NCI-H510A (cell line): ENCODE measurements at places on chromosomes 1 and 21.

GRCh38 chr1:28899267-28899666 lies 15.1 kb upstream of the EPB41 start:
- DNase-seq, result no peak

DNA sequence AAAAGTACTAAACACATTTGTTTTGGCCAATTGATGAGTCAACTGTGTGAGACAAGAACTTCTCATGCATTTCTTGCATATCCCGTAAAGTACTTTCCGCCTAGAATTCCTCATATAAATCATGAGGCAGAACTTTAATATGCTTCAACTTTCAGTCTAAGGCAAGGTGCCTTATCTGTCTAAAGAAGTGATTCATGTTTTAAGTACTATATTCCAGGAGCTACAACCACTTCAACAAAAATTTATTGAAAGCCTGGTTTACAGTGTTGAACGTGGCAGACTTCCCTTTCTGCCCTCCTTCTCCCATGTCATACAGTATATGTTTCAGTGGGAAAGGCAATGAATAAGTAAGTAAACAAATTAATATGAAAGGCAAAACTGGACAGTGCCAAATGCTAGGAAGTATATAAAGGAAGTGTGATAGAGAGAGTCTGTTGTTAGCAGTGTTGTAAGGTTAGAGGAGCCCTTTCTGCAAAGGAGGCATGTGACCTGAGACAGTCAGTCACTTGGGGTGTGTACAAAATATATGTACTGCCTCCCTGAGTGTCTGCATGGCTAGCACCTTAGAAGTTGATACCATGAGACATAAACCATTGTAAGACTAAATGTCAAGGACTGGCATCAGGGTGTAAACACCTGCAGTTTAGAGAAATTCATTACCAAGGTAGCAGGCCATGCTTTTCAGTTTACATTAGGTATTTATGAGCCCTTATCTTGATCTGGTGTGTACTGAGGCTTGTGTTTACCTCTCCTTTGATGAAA lies 362.2 kb downstream of the SRGAP2C start:
- DNase-seq, result no peak

DNA sequence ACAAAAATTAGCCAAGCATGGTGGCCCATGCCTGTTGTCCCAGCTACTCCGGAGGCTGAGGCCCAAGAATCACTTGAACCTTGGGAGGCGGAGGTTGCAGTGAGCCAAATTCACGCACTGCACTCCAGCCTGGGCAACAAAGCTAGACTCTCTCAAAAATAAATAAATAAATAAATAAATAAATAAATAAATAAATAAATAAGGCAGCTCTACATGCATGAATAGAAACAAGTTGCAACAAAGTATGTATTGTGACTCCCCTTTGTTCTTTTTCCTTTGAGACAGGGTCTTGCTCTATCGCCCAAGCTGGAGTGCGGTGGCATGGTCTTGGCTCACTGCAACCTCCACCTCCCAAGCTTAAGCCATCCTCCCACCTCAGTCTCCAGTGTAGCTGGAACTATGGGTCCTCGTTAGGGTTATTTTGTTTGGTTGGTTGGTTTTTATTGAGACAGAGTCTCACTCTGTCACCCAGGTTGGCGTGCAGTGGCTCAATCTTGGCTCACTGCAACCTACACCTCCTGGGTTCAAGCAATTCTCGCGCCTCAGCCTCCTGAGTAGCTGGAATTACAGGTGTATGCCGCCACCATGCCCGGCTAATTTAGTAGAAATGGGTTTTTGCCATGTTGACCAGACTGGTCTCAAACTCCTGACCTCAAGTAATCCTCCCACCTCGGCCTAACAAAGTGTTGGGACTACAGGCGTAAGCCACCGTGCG lies 8.0 kb downstream of the USP48 start:
- DNase-seq, result no peak

GRCh38 chr1:42646056-42646455 lies 12.2 kb upstream of the PPIH start:
- no peak for DNase-seq

DNA sequence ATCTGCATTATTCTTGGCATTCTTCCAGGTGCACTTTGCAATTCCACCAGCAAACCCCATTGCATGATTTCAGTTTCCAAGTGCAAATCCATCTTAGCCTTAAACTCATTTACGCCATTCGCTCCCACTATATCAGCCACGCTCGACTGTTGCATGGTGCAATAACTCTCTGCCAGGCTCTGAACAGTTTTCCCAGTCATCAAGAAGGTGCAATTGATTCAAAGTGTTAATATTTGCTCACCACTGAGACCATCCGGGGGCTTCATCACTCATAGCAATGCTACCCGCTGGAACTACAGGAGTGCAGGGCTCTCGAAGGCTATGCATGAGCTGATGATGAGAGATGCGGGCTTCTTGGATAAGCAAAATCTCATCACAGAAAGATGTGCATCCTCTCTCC lies 488.2 kb downstream of the OMA1 start:
- DNase-seq, result no peak

GRCh38 chr1:19081218-19081893 lies 124.9 kb upstream of the IFFO2 start:
- DNase-seq, result no peak

DNA sequence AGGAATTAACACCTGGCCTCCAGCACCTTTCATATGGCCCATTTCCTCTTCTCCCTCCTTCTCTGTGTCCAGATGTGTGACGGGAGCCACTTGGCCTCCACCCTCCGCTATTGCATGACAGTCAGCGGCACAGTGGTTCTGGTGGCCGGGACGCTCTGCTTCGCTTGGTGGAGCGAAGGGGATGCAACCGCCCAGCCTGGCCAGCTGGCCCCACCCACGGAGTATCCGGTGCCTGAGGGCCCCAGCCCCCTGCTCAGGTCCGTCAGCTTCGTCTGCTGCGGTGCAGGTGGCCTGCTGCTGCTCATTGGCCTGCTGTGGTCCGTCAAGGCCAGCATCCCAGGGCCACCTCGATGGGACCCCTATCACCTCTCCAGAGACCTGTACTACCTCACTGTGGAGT lies 5.6 kb downstream of the TMEM61 start:
- no peak for DNase-seq

DNA sequence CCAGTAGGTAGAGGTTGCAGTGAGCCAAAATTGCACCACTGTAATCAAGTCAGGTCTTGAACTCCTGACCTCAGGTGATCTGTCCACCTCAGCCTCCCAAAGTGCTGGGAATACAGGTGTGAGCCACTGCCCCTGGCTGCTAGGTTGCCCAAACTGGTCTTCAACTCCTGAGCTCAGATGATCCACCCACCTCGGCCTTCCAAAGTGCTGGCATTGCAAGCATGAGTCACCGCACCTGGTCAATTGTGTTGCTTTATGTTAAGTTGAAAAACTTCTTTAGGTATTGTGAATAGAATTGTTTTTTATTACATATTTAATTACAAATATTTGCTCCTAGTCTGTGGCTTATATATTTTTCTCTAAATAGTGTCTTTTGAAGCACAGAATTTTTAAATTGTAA lies 80.5 kb downstream of the PRKAB2 start:
- DNase-seq, result no peak

DNA sequence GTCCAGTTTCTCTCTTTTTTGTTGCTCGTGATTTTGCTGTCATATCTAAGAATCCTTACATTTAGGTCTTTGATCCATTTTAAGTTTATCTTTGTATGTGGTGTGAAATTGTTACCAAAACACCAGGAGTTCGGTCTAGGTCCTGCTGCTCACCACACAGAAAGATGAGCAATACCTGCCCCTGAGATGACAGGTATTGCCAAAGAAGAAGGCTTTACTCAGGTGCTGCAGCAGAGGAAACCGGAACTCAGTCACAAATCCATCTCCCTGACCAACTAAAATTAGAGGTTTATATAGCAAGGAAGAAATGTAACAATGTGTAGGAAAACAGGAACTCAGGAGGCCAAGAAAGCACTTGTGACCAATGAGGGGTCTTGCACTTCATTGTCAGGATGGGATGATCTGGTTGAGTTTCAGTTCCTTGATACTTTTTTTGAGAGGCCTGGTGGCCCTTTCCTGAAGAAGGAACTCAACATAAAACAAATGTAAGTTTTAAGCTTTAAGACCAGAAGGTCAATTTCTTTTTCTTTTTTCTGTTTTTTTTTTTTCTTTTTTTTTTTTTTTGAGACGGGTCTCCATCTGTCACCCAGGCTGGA lies 16.5 kb upstream of the SETDB1 start:
- DNase-seq, result no peak

DNA sequence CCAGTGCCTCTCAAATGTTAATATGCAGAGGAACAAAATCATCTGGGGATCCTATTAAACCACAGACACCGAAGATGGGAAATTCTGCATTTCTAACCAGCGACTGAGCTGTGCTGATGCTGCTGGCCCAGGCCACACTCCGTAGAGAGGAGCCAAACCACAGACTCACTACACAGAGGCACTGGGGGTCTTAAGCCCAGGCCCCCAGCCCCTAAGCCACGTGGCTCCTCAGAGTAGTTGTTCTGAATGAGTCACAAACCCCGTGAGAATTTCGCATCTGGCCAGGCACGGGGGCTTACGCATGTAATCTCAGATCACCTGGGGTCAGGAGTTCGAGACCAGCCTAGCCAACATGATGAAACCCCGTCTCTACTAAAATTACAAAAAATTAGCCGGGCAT lies 2.8 kb upstream of the CELA2A start:
- no peak for DNase-seq

GRCh38 chr1:237877631-237878030 lies 13.1 kb downstream of the ZP4 start:
- DNase-seq, result no peak

GRCh38 chr1:225146478-225146877 lies 217.0 kb downstream of the DNAH14 start:
- DNase-seq, result no peak

GRCh38 chr1:236895665-236896387 lies 100.7 kb downstream of the MTR start:
- DNase-seq, result no peak
